CD14-positive monocyte (primary cell): ENCODE measurements at places on chromosomes 3 and 15.

DNA sequence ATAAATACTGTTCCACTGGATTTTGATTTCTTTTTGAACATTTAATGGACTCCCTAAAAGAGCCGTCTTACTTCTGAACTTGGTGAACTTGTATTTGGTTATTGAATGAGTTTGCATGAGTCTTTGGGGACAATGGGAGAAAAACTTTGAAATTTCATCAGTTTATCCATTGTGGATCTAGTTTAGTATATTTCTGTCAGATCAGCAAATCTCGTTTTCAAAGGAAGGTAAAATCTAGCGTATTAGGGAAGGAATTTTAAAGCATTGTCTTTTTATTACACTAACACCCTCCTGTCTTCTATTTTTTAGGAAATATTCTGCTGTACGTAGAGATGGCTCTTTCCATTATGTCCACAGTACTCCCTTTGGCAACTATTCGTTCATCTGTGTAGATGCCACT is 12.8 kb downstream of the TMEM62 start:
- no peak for DNase-seq

DNA sequence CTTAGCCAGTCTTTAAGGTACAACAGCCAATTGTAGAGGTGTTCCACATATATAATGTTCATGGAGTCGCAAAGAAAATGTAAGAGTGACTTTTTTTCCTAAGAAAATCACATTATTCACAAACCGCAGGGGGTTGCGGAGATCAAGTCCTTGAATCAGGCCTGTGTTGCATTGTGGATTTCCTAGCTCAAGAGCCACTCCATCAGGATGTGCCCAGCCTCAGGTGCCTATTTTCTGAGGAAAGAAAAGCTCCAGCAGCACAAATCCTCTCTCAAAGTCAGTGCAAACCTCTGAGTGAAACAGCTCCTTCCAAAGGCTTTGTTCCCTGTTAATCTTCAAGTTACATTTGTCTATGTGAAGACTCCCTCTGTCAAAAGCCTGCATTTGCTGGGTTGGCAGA is 349.4 kb downstream of the CLSTN2 start:
- DNase-seq: no peak

DNA sequence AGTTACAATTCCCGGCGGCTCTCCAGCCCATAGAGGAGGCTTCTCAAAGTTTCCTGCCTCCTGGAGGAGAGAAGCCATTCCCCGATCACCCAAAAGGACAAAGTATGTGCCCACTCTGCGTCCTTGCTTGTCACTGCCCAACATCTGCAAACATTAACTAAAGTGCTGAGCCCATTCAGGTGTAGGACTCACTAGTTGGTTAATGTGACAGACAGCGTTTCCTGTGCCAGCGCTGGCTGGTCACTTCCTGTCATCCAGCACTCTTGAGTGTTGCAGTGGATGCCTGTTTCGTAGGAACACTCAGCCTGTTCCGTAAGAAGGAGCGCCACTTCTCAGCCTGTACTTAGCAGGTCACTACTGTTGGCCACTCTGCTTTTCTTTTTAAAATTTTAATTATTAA is 100.3 kb downstream of the APBA2 start:
- DNase-seq: no peak

- DNase-seq: no peak
These were observed 339.1 kb downstream of the TIGIT start for GRCh38 chr3:114632757-114633424.

GRCh38 chr3:13204177-13204581 is 130.9 kb upstream of the IQSEC1 start:
- DNase-seq: no peak

DNA sequence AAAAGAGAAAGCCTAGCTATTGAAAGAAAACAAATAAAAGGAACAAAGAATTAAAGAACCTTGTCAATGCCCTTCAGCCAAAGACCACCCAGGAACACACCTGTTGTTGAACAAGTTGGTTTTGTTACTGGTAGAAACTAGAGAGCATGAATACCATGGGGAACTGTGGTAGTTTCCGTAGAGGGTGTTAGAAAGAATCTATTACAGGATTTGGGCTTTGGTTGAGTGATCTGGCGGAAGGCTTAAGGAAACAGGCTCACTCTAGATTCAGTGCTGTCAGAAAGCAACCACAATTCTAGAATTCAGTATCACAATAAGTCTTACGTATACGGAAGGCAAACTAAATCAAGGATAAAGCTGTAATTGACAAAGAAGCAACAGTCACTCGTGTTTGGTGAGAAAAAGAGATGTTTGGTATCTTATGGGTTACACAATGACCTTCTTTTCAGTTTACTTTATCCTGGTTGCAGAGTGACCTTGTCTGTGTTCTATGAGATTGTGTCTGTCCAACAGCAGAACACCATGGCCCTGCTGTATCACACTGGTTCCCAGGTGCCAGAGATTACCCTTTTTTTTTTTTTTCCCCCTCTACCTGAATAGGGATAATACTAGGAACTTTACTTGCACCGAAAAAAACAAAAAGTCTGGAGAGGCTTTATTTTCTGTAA is 265.9 kb downstream of the SHQ1 start:
- no peak for DNase-seq

- DNase-seq: no peak
These were observed 307.1 kb downstream of the IL20RB start for GRCh38 chr3:137264843-137265330.

GRCh38 chr15:72339777-72340177 is 19.8 kb upstream of the CELF6 start:
- peak; percentile 72 for DNase-seq
